HCT116 (cell line): ENCODE measurements at places on chromosomes 12 and 14. TPM values are rescaled to one million over a fixed set of nuclear protein-coding genes. Genes with fewer than 3 reads are reported as not detected.
A peak's percentile ranks its signal among the peaks of the same experiment; 100 is the strongest.

- no peak for DNase-seq
Measured at GRCh38 chr14:95486875-95487668, 29.4 kb downstream of the SYNE3 start.

GRCh38 chr14:88002421-88003075 lies 2.4 kb upstream of the GPR65 start:
- no peak for DNase-seq

KRT2 gene
- not detected for total RNA-seq

PPP4R4 gene
- total RNA-seq, result 5.5 TPM

GRCh38 chr14:77024171-77024691 lies 4.3 kb downstream of the IRF2BPL start:
- no peak for DNase-seq

RPS6KL1 gene
- 6.7 TPM for total RNA-seq

ABCD2 gene
- not detected for total RNA-seq

ITGA7 gene
- total RNA-seq, result 17.8 TPM

- DNase-seq, result no peak
Measured at GRCh38 chr14:64119500-64119899, 174.7 kb downstream of the ESR2 start.

GNB3 gene
- total RNA-seq, result 8.7 TPM

FAM186B gene
- 0.42 TPM for total RNA-seq

DNA sequence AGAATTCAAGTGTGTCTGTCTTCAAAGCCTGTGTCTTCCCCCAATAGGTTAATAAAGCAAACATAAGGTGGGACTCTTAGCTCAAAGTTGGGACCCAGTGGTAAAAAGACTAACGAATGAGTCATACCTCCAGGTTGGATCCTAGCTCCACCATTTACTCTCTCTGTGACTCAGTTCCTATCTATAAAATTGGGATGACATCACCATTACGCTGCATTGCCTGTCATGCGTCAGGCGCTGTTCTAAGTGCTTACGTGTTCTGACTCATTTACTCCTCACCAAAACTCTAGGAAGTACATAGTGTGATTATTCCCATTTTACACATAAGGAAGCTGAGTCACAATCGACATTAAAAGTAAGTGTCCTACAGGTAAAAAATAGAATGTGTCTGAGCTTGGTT lies 915.8 kb downstream of the VRK1 start:
- DNase-seq, result peak; percentile 73

DNA sequence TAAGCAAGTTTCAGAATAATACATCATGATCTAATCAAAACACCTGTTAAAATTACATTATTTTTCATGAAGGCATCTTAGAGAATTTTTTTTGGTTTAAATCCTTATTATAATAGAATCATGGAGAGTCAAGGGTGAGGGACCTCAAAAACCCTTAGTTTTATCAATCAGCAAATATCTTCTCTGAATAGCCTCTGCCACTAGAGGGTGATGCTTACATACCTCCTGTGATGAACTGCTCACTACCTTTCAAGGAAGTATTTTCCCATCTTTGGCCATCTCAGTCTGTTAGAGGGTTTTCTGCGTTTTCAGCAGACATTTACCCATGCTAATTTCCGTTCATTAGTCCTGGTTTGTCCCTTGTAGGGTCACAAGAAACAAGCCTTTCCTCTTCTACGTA lies 200.2 kb downstream of the TRHDE start:
- DNase-seq, result no peak

CD163L1 gene
- total RNA-seq, result 27.0 TPM

ANG gene
- 5.8 TPM for total RNA-seq
